GM12878 (cell line): ENCODE measurements at places on chromosomes 6 and 20. TPM values are rescaled to one million over a fixed set of nuclear protein-coding genes. Genes with fewer than 3 reads are reported as not detected.

- peaks cover 3% of the 10 kb centered on the region; the same call in 1 of the 2 replicates for H3K4me1 ChIP-seq
- H3K36me3 ChIP-seq, result no peaks in the 10 kb centered on the region
- H3K27ac ChIP-seq, result no peak overlapping the region
- no peaks in the 10 kb centered on the region for H3K27me3 ChIP-seq
Measured at GRCh38 chr6:28353981-28354676, 4.4 kb downstream of the ZKSCAN3 start.

DNA sequence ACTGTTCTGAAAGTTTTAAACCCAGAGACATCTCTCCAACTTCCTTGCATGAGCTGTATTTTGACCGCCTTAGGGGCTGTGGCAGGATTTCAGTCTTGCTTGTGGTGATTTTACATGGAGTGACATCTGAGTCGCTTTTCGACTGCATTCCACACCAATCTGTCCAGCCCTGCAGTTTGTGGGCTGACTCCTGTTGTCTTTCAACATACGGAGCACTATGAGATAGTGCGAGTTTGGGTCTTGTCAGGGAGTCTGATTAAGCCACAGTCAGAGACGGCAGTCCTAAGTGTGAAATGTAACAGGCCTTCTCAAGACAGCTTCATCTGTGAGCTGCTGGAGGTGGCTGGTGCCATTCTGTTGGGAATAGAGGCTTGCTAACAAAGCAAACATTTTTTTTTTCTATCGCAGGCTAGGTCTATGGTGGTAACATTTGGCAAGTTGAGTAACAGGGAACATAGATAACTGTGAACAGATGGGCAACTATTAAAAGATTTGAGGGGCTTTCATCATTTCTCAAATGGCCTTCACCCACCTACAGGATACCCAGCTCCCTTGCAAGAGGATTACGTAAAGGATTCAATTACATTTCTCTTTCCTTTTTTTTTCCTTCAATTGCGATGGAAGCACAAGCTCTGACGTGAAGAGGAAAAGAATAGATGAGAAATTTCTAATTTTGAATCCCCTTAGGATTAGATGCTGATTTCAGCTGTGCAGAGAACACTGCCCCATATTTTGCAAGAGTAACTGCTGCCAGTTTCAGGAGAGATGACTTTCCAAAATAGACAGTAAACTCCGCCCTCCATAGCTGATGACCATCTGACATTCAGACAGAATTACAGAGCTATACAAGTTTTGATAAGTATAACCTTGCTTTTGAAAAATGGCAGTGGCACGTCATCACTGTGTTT is 25.1 kb downstream of the CAP2 start:
- no peaks in the 10 kb centered on the region for H3K36me3 ChIP-seq
- H3K4me3 ChIP-seq, result no peak overlapping the region
- no peaks in the 10 kb centered on the region for H3K4me1 ChIP-seq
- no peak for DNase-seq

GRCh38 chr6:14543971-14544585 is 426.5 kb downstream of the CD83 start:
- no peak for DNase-seq
- H3K4me1 ChIP-seq, result no peaks in the 10 kb centered on the region
- no peak overlapping the region for H3K4me3 ChIP-seq
- H3K27ac ChIP-seq, result no peak overlapping the region
- no peaks in the 10 kb centered on the region for H3K36me3 ChIP-seq

- H3K4me3 ChIP-seq, result no peak overlapping the region
- no peaks in the 10 kb centered on the region for H3K36me3 ChIP-seq
- DNase-seq, result no peak
- no peaks in the 10 kb centered on the region for H3K27me3 ChIP-seq
- no peaks in the 10 kb centered on the region for H3K4me1 ChIP-seq
Measured at GRCh38 chr6:65627015-65627414, 80.0 kb downstream of the EYS start.

GRCh38 chr6:150866991-150867501 is 1.5 kb downstream of the MTHFD1L start:
- H3K27ac ChIP-seq, result peak overlapping the region; percentile 68; the same call in 1 of the 2 replicates
- peak overlapping the region; percentile 81 for H3K4me3 ChIP-seq
- no peaks in the 10 kb centered on the region for H3K27me3 ChIP-seq

ZBTB12 gene
- total RNA-seq, result 3.5 and 4.5 TPM in 2 replicates

- H3K4me1 ChIP-seq, result no peaks in the 10 kb centered on the region
- H3K27me3 ChIP-seq, result no peaks in the 10 kb centered on the region
- no peaks in the 10 kb centered on the region for H3K36me3 ChIP-seq
- no peak overlapping the region for H3K27ac ChIP-seq
- no peak overlapping the region for H3K4me3 ChIP-seq
Measured at GRCh38 chr6:69338431-69339162, 458.2 kb downstream of the LMBRD1 start.

GSTA3 gene
- not detected in 2 replicates for total RNA-seq

JPH2 gene
- total RNA-seq, result not detected in 2 replicates

DNA sequence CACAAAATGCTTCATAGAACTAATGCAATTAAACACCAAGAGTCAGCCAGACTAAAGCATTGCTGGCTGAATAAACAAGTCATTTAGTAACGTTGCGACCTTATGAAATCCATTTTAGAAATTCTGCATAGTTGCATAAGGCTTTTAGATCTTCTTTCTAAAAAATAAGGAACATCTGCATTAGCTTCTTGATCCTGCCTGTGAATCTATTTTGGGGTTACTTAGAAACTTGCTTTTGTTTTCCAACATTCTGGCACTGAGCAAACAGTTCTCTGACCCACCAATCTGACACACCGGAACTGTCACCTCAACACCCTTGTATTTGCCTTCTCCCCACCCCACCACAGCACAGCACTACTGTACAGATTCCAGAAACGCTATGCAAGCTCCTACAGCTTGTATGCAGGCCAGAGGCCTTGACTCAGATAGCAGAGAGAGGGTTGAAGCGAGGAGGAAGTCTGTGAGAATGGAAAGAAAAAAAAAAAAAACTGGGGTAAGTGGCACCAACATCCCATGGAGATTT is 55.0 kb downstream of the KIF13A start:
- no peak for DNase-seq
- no peaks in the 10 kb centered on the region for H3K4me1 ChIP-seq
- no peak overlapping the region for H3K4me3 ChIP-seq
- no peak overlapping the region for H3K27ac ChIP-seq
- no peaks in the 10 kb centered on the region for H3K36me3 ChIP-seq

DNA sequence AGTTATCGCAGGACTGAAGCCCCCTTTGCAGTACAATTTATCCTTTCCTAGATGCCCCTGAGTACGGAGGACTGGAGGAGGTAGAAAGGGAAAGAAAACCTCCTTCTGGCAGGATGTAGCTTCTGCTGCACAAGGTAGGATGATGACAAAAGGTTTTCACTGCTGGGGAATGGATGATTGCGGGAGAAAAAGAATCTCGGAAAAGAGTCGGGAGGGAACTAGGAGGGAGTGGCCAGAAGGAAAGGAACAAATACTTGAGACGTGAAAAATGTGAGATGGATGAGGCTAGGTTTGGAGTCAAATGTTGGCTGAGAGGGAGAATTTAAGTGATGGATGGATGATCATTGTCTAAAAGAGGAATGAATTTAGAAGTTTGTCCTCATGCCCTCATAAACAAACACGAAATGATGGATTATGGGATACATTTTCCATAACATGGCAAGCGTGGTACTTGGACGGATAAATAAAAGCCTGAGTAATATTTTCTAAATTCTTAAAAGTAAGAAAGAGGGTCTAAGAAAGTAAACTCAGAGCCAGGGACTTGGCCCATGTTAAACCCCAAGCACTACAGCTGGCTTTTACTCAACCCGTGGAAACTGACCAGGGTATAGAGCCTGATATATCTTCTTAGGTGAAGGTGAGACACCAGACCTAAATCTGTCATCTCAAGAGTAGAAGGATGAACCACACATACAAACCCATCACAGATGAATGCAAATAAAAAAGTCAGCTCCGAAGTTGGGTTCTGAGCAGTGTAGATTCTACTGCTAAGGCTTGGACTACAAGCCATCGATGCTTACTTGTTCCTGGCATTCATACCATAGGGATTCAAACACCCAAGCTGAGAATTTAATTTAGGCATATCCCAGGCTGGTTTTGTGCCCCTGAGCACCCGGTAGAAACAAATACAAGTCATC is 72.4 kb downstream of the HFE start:
- peak; percentile 45 for DNase-seq
- H3K27ac ChIP-seq, result peak overlapping the region; percentile 82
- peaks cover 11% of the 10 kb centered on the region for H3K4me1 ChIP-seq
- no peaks in the 10 kb centered on the region for H3K27me3 ChIP-seq

FAM50B gene
- 9.3 and 10.0 TPM in 2 replicates for total RNA-seq

C6orf141 gene
- not detected in 2 replicates for total RNA-seq

VWA7 gene
- 2.3 and 3.1 TPM in 2 replicates for total RNA-seq

DNA sequence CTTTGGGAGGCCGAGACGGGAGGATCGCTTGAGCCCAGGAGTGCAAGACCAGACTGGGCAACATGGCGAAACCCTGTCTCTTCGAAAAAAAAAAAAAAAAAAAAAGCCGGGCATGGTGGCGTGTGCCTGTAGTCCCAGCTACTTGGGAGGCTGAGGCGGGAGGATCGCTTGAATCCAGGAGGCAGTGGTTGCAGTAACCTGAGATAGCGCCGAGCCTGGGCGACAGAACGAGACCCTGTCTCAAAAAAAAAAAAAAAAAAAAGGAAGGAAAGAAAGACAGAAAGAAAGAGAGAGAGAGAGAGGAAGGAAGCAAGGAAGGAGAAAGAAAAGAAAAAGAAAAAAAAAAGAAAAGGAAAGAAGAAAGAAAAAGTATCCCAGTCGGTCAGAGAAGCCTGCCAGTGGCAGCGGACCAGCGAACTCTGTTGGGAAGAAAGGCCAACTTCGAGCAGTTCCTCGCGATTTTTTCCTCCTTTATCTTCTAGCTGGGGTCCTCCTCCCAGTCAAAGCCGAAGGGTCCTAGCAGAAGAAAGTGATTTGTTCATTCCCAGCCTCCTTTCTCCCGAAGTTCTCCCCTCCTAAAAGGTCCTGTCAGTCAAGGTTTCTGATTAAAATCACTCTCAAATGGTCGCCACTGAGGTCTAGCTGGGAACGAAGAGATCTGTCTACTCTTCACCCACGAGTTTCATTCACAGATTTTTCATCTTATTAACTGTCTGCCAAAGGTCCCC is 2.4 kb upstream of the SYCP2L start:
- DNase-seq, result no peak
- H3K36me3 ChIP-seq, result no peaks in the 10 kb centered on the region
- no peak overlapping the region for H3K4me3 ChIP-seq
- no peak overlapping the region for H3K27ac ChIP-seq

DNA sequence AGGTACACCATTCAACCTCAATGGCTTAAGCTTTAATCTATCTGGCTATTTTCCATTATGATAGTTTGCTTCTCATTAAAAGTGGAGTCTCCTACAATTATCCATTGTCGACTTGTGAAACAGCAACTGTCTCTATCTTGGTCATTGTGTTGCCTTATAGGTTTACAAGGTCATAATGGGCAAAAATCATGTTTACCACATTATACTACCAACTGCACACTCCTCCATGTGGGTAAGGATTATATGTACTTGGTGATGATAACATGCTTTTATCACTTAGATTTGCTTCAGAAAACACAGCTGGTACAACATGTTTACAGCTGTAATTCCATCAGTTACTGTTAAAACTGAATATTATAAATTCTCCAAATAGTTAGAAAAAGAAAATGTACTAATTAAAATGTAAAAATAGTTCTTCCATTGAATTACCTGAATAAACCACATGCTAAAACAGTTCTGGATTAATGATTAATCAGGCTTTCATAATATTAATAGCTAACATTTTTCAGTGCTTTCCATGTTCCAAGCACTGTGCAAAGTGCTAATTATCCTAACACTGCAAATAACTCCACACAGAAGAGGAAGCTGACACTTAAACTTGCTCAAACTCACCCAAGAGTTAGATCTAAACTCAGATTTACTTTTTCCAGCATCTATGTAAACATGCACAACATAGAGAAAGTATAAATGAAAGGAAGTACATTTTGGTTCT is 96.7 kb downstream of the OGFRL1 start:
- H3K27me3 ChIP-seq, result no peaks in the 10 kb centered on the region
- no peaks in the 10 kb centered on the region for H3K4me1 ChIP-seq
- no peak overlapping the region for H3K27ac ChIP-seq
- no peak overlapping the region for H3K4me3 ChIP-seq
- no peaks in the 10 kb centered on the region for H3K36me3 ChIP-seq

GRCh38 chr6:140744659-140745320 is 1370.3 kb upstream of the CITED2 start:
- H3K27me3 ChIP-seq, result no peaks in the 10 kb centered on the region
- DNase-seq, result no peak
- H3K27ac ChIP-seq, result no peak overlapping the region
- no peak overlapping the region for H3K4me3 ChIP-seq

DNA sequence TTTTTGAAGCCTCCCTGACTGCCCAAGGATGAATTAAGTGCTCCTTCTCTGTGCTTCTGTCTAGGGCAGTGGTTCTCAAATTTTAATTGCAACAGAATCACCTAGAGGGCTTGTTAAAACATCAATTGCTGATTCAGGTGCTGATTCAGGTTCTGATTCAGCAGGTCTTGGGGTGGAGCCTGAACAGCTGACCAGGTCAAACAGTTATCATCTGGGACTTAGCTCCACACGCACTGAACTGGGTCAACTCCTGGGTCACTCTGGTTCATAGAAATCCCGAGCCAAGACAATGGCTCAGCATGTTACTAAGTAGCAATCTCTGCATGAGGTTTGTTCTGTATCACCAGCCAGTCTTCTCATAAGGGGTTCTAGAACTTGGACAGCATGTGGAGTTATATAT is 192.3 kb downstream of the GJA1 start:
- no peaks in the 10 kb centered on the region for H3K36me3 ChIP-seq
- no peak overlapping the region for H3K4me3 ChIP-seq
- no peaks in the 10 kb centered on the region for H3K27me3 ChIP-seq
- H3K27ac ChIP-seq, result no peak overlapping the region
- no peaks in the 10 kb centered on the region for H3K4me1 ChIP-seq

DNA sequence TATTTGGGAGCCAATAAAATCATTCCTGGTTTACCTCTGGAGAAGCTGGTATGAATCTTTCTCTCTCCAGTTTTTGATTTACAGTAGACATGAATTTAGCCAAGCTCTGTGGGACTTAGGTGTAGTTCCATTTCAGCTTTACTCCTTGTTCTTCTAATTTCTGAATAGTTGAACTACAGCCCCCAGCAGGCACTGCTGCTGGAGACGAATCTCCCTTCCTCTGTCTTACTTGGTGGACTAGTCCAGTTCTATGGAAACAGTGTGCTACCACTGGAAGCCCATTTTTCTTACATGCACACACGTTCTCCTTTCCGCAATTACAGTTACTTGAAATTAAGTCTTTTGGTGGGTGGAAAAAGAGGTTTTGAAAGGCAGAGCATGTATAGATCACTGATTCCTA is 42.3 kb downstream of the RALGAPB start:
- H3K4me1 ChIP-seq, result no peaks in the 10 kb centered on the region
- peaks cover 14% of the 10 kb centered on the region for H3K36me3 ChIP-seq
- H3K27ac ChIP-seq, result no peak overlapping the region

EPB41L2 gene
- 24.6 and 35.9 TPM in 2 replicates for total RNA-seq
